ENCODE measurements at places on chromosomes 5 and 9.

- DNase-seq = no peak
Measured at GRCh38 chr5:99948850-99949249, 586.3 kb upstream of the FAM174A start.

GRCh38 chr5:72760259-72760658 is 56.2 kb upstream of the TNPO1 start:
- DNase-seq = no peak

GRCh38 chr5:79225026-79225425 is 10.9 kb upstream of the JMY start:
- DNase-seq = peak; percentile 8

DNA sequence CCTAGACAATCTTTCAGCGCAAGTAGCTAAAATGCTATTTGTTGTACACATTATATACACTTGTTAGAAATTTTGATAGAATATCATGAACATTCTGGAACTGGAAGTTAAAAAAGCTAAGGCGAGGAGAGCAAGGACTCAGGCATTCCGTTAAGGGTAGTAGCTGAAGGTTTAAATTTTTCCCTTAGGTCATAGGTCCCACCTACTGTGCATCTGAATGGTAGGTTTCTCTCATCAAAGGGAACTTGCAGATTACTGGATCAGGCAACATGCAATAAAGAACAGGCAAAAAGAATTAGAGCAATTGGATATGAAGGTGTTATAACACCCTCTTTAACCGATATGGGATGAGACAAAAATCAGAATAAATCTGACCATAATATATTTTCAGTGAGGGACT is 32.8 kb downstream of the TMEM161B start:
- DNase-seq = no peak

DNA sequence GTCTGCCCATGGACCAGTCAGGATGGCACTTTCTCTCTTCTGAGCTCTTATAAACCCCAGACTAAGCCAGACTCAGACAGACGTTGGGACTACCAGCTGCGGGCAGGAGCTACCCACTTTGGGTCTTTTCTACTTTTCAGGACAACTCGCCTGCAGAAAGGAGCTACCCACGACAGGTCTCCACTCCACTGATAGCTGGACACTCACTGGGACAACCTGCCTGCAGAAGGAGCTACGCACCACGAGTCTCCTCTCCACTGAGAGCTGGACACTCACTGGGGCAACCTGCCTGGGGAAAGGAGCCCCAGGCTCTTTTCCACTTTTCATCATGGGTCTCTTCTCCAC is 1440.2 kb upstream of the ACO1 start:
- DNase-seq = no peak

- DNase-seq = no peak
Measured at GRCh38 chr9:1440256-1440655, 390.1 kb downstream of the DMRT2 start.

DNA sequence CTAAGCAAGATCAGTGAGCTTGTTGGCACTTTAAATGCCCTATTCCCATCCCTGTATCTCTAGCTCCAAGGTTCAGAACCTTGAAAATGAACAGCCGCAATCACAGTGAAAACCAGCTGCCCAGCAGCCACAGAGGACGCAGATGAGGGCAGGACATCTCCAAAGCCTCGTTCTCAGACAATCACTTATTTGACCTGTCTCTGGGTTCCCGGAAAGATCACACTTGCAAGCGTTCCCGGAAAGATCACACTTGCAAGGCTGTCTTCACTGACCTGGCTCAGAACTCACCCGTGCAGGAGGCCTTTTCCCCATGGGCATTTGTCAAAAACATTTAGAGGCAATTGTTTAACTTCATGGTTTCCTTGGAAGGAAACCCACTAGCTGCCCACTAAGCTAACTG is 25.7 kb downstream of the IPPK start:
- DNase-seq = no peak

GRCh38 chr5:180849827-180850226 is 11.2 kb downstream of the ZFP62 start:
- no peak for DNase-seq

DNA sequence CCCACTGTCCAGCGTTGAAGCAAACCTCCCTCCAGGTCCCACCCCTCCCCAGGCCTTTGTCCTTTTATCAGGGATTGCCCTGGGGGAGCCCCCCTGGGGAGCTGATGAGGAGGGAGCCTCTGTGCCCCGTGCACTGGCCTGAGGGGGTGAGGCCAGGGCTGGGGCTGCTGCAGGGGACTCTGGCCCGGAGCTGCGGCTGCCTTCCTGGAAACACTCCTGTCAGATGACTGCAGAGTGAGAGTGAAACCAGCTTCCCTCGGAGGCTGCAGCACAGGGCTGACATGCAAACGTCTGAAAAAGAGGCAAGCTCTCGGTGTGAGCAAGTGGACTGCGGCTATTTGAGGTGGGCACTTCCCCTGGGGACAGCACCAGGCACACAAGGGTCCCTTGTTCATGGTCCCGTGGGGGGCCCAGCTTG is 4.6 kb upstream of the TRAF2 start:
- DNase-seq = peak; percentile 89

GRCh38 chr5:53890490-53890889 is 330.1 kb downstream of the NDUFS4 start:
- DNase-seq = no peak

All from activated CD4-positive, alpha-beta T cell treated with anti-CD3 and anti-CD28 coated beads, Interleukin-2, amount 50 U/mL, for 16 hours (primary cell).